ENCODE measurements at places on chromosomes 12 and 14.

DNA sequence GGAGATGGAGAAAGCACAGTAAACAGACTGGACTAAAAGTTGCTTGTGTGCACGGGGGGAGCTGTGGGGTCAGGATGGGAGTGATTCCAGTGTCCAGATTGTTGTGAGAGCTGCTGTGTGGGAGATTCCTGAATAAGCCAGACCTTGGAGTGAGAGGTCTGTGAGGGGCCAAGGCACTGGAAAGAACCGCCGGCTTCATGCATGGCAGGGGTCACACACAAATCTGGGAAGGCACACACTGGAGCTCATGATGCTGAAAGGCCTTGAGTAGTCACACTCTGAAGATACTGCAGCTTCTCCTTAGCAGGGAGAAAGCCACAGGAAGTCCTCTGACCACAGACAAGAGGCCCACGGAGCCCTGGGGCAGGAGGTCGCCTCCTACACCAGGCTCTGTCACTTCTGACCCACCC lies 23.1 kb downstream of the ADCY6 start:
- DNase-seq, result no peak

DNA sequence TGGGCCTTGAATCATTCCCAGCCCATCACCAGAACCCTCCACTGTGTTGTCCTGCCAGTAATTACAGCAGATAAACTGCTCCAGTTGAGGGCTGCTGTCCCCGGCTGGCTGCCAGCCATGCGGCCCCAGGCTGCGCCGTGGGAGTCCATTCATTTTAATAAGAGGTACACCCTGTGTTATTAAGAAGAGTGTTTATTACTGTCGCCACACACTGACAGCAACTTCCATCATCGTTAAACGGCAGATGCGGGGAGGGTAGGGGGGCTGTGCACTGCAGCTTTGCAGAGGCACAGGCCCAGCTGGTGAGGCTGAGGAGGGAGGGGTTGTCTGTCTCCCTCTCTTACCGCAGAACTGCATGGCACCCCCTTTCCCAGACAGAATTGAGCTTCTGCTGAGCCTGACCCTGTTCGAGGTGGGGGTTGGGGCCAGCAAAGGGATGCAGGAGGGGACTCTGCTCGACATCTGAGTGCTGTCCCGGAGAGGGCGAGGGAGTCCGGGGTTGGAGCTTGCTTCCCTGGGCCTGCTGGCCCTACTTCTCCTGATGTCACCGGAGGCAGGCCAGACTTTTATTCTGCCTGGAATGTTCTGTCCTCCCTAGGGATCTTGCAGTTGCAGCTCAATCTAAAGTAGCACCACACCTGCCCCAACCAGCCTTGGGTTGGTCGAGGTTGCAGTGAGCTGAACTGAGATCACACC lies 33.8 kb upstream of the GPATCH2L start:
- no peak for DNase-seq

GRCh38 chr12:74418573-74418972 lies 119.1 kb upstream of the ATXN7L3B start:
- no peak for DNase-seq

GRCh38 chr14:72599579-72600470 lies 294.1 kb downstream of the DPF3 start:
- no peak for DNase-seq

GRCh38 chr14:64465831-64466554 lies 694 bp downstream of the AKAP5 start:
- no peak for DNase-seq

GRCh38 chr12:131493068-131493826 lies 217.6 kb upstream of the SFSWAP start:
- DNase-seq, result no peak

- DNase-seq, result no peak
These were observed 160.6 kb upstream of the HMGA2 start for GRCh38 chr12:65663648-65664047.

DNA sequence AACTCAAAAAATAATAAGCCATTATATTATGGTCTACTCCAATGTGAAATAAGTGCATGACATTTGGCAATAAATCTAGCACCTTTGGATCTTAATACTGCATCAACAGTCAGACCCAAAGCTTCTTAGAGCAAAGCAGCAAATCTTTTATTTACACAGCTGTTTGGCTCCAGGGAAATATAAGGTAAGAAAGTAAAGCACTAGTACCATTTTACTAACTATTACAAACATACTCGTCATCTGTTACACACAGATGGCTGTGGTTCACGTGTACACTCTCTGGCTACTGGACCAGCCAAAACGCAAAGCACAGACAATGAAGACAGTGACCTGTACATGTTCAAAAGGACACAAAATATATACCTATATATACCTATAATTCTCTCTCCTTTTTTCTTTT lies 2.8 kb downstream of the FGD6 start:
- DNase-seq, result no peak

DNA sequence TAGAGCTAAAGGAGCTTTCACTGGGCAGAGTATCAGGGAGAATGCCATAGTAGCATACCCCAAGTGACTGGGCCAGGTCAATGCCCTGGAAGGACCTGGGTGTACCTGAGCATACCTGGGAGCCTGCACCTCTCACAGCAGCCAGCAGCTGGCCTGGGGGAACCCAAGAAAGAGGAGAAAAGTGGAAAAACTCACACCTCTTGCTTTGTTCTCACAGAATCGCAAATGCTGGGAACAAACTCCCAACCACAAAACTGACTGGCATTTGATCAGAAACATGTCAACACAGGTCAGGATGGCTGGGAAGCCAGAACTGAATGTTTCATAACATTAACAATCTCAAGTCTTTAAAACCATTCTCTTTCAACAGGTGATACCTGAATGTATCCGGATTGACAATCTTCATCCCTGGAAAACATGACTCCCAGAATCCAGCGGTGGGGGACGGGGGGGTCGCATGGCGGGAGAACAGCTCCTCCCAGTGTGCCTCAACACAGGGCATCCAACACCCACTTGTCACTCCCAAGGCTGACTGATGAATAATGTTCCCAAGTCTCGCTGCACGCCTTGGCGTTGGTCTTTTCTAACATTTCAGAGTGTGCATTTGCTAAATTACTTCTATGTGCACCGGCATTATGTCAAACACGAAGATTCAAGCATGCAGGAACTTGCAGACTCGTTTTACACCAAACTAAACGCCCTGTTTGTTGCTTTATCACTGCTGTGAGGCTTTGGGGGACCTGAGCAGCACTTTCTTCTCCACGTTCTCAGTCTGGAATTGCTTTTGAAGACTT lies 7.9 kb downstream of the FOXN3 start:
- no peak for DNase-seq

- no peak for DNase-seq
These were observed 81.6 kb downstream of the LLPH start for GRCh38 chr12:66048835-66049537.

DNA sequence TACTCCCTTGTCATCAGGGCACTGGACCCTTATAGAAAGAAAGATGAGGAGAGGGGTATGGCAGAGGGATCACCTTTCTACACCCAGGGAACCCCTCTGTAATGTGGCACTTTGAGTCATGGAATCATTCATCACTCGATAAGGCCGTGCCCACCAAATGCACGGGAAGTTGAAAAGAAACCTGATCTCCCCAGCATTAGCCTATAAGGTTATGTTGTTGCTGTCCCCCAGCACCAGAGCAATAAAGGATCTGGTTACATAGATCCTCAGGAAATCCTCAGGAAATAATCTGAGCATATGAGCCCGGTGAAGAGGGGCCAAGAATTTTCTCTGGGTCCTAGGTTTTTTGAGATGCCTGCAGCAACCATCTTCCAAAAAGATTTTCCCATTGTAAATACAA lies 148.8 kb upstream of the CRY1 start:
- no peak for DNase-seq
